ENCODE measurements at places on chromosomes 2 and 18. TPM values are rescaled to one million over a fixed set of nuclear protein-coding genes. Genes with fewer than 3 reads are reported as not detected.

Gene VWA3B
- total RNA-seq, result not detected

Gene ZNF396
- total RNA-seq, result 0.33 TPM

Gene FAM117B
- 2.4 TPM for total RNA-seq

DNA sequence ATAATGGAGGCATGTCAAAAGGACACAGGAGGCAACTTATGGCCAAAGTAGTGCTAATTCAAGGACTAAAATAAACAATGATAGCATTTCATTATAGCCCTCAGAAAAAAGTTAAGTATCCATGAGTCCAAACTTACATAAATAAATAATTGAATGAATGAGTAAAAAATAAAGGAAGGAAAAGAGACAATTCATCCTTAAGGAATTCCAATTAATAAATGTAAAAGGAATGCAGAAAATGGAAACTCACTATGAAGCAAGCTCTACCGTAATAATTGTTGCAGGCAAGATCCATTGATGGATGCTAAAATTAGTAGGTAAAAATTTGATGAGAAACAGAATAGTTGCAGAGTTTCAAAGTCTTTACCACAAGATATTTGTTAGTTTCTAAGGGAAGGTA is 88.2 kb upstream of the RAPGEF4 start:
- peak; percentile 13 for DNase-seq

DNA sequence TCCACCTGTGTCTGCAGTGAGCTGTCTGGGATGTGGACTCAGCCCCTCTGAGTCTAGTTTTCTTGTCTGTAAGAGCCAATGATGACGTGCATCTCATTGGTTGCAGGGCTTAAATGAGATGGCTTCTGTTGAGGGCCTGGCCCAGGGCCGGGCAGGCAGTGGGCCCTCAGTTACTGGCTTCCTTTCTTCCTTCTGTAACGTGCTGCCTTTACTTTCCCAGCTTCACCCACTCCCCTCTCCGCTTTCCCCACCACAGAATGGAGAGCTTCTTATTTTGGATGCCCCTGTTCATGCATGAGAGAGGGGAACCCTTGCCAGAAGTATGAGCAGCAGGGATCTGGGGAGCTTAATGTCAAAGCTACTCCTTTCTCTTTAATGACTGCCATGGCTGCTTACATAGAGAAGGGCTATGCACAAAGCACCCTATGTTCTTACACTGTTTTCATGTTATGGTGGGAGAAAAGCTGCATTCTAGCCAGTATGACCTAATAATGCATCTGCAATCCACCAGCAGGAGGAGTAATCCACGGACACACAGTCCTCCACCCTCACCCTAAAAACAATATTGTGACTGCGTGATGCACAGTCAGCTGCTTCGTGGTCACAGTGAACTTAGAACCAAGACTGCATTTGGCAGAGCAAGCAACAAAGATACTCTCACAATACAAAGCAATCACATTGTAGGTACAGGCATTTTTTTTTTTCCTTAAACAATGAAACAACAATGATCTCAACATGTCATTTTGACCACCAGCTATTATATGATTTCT is 37.2 kb downstream of the CREG2 start:
- peak; percentile 53 for DNase-seq

DNA sequence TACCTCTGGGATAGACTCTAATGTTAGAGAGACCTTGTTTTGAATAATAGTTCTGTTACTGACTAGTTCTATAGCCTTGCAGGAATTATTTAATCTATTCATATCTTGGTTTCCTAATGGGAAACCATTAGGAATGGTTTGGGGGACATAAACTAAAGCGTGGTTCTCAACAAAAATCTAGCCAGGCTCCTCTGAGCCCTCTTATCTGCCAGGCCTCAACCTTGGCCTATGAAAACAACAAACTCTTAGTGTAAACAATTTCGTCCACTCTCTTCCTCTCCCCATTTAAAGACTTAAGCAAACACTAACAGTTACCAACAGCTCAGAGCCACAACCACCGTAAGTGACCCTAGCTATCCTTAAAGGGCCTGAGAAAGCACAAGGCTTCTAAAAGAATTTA is 10.6 kb upstream of the NBAS start:
- DNase-seq, result no peak

GRCh38 chr2:126506786-126507185 is 149.2 kb upstream of the GYPC start:
- DNase-seq, result no peak

DNA sequence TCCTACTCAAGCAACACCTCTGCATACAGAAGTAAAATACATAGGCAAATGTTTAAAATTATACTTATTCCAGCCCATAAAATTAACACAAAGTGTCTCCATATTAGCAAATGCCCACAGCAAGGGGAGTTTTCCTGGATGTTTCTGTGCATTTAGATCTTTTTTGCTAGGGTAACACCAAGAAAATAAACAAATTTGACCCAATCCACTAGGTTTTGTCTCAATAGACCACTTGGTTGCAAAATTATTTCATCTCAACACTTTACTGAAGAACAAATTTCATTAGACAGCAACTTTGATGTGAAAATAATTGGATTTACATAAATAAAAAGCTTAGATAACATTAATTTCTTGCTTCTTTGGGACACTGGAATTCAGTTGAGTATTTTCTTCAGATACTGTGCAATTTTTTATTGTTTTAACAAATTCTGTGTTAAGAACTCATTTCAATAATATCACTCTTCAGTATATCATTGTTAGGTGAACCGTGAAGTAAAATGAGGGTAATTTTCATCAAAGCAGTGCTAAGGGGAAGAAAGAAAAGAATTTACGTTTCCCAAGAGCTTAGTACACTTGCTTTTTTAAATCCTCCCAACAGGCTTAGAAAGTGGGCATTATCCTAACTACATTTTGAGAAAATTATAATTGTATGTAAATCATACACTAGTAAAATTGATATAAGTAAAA is 133.5 kb upstream of the TTC39C start:
- no peak for DNase-seq

DNA sequence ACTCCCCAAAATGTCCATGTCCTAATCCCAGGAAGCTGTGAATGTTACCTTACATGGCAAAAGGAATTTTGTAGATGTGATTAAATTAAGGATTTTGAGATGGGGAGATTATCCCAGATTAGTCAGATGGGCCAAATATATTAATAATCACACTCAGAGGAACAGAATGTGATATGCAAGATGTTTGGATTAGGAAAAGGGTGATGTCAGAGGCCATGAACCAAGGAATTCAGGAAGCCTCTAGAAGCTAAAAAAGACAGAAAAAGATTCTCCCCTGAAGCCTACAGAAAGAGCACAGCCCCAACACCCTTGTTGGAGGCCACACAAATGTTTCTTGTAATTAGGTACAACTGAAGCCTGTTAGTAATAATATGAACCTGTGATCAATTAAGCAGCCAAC is 13.1 kb downstream of the TMEM131 start:
- no peak for DNase-seq

DNA sequence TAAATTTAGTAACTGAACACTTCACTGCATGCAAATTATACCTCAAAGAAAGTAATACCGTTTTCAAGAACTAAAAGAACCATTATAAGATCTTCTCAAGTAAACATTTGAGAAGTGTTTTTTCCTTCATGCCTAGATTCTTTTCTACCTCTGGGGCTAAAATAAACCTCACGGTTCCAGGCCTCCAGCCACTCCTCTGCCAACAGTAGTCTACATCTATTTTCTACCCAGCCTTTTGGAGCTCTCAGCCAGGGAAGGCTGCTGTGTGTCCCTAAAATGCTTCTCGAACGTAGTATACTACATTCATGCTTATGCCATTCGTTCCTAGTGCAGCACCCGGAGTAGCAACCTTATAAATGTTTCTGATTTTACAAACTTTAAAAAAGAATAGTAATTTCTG is 219.7 kb downstream of the AFF3 start:
- no peak for DNase-seq

GRCh38 chr2:85215081-85215447 is 81.9 kb downstream of the TCF7L1 start:
- no peak for DNase-seq

DNA sequence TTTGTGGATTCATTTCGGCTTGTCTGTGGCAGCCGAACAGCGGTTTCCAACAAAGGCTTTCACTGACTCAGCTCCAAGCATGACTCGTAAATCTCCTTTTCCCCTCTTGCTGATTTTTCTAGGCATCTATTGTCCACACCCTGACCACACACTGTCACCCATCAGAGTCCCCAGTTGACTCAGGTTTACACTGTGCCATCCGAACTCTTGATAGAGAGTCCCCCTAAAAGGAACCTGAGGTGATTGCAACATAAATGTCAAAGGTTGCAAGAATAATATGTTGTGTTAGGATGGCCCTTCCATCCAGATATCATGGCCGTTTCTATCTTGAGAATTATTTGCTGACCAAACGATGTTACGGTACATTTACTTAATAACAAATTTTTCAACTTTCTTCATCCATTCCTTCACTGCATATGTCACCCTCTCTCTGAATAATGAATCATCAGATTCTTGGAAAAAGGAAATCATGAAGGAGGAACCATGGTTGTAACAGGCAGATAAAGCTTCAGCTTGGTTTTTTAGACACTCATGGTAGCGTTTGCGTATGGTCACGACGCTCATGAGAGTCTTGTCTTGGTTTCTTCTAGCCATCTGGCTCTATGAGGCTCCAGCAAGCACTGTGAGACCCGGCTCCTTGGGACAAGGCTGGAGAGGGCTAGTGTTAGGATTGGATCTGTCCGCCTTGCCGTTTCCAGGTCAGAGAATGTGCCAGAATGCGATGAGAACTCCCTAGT is 72.1 kb downstream of the NPAS2 start:
- DNase-seq, result peak; percentile 80

GRCh38 chr2:190913725-190914124 is 33.1 kb downstream of the GLS start:
- no peak for DNase-seq

GRCh38 chr2:150663143-150663542 is 175.7 kb upstream of the RND3 start:
- DNase-seq, result peak; percentile 90

- peak; percentile 29 for DNase-seq
These were observed 133.9 kb upstream of the GCFC2 start for GRCh38 chr2:75844651-75845050.

DNA sequence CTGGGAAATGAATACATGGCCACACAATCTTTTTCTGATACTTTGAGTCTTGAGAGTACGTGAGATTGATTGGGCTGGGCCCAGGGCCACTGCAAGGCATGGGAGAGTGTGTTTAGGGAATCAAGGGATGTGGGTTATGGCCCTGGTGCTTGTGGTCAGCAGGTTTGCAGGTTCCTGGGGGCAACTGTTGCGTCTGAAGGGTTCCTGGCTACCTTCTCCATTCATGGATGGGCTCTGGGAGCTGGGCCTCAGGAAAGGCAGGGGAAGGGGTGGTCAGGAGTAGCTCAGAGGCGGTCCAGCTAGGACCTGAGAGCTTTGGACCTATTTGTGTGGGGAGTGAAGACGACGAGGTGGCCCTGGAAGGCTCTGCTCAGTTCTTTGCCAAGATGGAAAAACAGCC is 8.4 kb upstream of the ZAP70 start:
- DNase-seq, result no peak

- no peak for DNase-seq
These were observed 9.2 kb downstream of the IMPA2 start for GRCh38 chr18:11990539-11990938.

DNA sequence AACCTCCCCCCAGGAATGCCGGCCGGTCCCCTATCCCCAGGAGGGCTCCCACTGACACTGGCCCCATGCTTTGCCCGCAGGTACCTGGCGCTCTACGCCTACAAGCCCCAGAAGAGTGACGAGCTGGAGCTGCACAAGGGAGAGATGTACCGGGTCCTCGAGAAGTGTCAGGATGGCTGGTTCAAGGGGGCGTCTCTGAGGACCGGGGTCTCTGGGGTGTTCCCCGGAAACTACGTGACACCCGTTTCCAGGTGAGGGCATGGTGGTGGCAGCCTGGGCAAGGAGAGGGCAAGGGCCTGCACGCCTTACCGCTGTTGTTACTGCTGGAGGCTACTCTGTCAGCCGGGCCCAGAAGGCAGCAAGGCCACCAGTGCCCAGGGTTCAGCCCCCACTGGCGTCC is 181.3 kb downstream of the SEPTIN10 start:
- DNase-seq, result no peak

GRCh38 chr2:2892378-2892777 is 485.2 kb downstream of the EIPR1 start:
- DNase-seq, result no peak

GRCh38 chr2:169110916-169111315 is 41.6 kb downstream of the DHRS9 start:
- no peak for DNase-seq

DNA sequence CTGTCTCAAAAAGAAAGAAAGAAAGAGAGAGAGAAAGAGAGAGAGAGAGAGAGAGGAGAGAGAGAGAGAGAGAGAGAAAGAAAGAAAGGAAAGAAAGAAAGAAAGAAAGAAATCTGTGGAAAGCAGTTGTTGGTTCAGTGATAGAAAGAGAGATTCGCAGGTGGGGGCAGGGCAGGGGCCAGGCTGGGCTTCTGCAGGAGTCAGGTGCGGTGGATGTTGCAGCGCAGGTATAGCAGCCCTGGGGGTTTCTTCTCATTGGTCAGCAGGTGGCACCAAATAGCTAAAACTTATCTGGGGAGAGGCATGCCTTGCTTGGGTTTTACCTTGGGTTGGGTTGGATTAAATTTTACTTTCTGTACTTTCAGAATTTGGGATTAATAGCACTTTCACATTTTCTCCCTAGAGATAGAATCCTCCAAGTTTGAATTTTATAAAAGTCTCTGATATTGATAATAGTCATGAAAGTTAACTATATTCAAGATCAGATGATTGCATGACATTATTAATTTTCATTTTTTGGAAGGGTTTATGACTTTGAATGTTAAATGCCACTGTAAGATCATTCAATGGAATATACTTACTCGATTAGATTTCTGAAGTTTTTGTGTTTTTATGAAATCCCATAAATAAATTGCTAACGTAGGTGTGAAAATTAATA is 66.6 kb downstream of the SPTBN1 start:
- peak; percentile 67 for DNase-seq

DNA sequence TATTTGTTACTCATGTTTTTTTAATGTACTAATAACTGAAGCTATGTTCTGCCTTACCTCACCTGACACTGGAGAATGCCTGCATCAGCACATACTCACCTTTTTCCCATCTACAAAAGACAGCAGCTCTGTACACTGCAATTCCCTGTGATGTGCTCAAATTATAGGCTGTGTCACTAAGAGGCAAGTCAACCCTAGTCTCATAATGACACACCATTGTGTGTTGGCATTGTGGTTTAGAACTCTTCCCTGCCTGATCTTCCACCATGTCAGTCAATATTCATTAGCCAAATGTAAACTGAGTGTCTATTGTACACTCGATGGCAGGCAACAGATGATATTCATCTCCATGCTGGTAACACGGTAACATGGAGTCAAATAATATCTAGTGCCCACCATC is 332.1 kb upstream of the TCF4 start:
- no peak for DNase-seq

GRCh38 chr2:235592430-235592829 is 98.6 kb downstream of the AGAP1 start:
- no peak for DNase-seq

GRCh38 chr2:242027676-242028450 is 158.3 kb downstream of the RTP5 start:
- DNase-seq, result no peak

Data from A172 (cell line).